ENCODE measurements at places on chromosomes 2 and 18.

GRCh38 chr2:8080063-8080462 is 601.8 kb upstream of the ID2 start:
- DNase-seq = no peak

DNA sequence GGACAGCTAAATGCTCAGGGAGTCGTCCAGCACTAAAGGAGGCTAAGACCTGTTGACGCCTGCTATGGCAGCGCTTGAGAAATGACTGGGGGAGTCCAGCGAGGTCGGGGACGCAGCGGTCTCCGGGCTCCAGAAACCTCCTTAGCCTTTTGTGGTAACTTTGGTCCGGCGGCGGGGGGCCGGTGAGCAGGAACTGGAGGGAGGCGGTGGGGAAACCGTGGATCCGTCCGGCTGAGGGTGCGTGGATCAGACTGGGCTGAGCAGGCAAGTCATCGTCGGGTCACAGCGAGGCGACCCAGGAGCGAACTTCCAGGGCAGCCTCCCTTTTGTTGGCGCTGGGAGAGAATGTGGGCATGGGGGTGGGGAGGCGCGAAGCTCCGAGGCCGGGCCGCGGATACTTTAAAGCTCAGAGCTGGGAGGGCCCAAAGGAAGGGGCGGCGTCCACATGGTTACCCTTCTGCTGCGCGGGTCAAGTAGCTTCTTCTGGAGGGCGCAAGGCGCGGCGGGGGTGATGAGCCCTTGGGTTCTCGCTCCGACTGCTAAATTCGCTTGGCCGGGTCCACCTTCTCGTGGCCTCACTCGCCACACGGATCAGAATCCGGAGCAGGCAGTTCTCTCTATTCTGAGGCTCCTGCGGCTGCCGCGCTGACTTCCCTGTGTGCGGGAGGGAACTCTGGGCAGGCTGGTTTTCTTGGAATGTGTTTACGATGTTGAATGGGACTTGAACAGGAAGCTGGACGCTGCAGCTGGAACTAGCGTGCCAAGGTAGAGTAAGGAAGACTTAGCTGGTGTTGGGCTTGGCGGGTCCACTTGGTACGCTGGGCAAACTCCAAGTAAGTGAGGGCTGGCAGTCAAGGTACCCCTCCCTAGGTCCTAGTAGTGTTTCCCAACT is 920 bp downstream of the GULP1 start:
- peak; percentile 87 for DNase-seq

- peak; percentile 61 for DNase-seq
Observed at GRCh38 chr18:10559553-10560451, 34.0 kb downstream of the NAPG start.

GRCh38 chr2:117470311-117471095 is 344.0 kb upstream of the DDX18 start:
- no peak for DNase-seq

DNA sequence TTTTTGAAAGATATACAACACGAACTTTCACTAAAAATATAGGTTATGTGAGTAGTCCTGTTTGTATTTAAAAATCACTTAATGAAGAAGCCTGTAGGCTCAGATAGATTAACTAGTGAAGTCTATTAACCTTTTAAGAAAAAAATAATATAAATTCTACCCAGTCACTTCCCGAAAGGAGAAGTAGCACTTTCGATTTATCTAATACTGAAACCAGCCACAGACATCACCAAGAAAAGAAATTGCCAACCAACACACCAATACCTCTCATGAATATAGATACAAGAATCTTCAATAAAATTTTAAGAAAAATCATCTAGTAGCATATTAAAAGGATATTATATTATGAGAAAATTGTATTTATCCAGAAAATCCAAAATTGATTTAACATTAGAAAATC is 160.5 kb downstream of the GALNT13 start:
- DNase-seq = no peak

- no peak for DNase-seq
Observed at GRCh38 chr2:236089271-236090026, 78.7 kb downstream of the GBX2 start.

GRCh38 chr2:184215745-184216144 is 382.6 kb upstream of the ZNF804A start:
- DNase-seq = no peak

DNA sequence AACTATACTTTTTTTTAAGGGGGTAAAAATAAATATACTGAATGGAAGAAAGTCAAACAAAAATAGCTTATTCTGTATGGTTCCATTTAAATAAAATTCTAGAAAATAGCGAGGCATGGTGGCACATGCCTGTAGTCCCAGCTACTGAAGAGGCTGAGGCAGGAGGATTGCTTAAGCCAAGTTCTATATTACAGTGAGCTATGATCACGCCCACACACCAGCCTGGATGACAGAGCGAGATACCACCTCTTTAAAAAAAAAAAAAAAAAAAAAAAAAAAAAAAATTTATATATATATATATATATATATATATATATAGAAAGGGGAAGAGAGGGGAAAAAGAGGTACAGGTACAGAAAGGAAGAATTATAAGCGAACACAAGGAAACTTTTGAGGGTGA is 77.7 kb downstream of the MEMO1 start:
- no peak for DNase-seq

- DNase-seq = peak; percentile 46
Observed at GRCh38 chr2:196987649-196988364, 61.3 kb upstream of the PGAP1 start.

DNA sequence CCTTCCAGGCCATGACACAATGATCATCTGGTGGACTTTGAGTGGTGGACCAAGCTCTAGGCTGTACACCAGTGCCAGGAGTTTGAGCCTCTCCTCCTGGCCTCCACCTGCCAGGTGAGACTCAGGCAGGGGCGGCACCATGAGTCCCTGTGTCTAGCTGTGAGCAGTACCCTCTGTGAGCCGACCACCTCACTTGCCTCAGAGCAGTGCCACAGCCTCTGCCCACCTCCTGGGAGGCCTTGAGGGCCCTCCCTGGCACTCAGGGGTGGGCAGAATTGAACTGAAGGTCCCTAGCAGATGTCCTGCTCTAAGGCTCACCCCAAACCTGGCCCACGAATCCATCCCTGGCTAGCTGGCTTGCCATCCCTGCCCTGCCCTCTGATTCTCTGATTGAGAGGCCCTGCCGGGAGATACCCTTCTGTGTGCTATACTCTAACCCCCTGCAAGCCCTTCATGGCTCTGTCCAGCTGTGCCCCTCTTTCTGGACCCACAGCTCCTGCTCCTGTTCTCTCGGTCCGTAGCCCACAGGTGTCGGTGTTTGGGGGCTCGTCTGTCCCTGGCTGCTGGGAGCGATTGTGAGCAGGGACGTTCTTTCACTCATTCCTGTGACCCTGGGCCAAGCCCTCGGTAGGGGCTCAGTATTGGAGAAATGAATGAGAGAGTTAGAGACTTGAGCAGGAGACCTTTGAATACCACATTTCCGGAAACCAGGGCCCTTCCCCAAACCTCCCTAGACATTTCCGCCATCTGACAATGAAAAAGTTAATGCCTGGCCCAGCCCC is 70.0 kb downstream of the INHBB start:
- no peak for DNase-seq

GRCh38 chr2:10336283-10336682 is 33.6 kb downstream of the HPCAL1 start:
- DNase-seq = no peak

- no peak for DNase-seq
Observed at GRCh38 chr2:161204846-161205245, 44.6 kb downstream of the TANK start.

DNA sequence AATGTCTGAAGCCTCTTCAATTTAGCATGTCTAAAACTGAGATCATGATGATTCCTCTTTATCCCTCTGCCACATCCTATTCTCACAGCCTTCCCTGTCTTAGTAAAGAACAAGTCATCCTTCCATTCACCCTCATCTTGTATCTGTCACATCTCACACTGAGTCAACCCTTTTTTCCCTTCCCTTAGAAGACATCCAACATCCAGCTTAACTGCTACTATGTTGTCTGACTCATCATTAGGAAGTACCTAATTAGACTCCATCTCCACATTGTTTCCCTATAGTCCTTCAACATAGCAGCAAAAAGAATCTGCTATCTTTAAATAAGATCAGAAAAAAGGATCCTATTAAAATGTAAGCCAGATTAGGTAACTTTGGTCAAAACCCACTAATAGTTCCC is 85.2 kb upstream of the GRB14 start:
- DNase-seq = no peak

DNA sequence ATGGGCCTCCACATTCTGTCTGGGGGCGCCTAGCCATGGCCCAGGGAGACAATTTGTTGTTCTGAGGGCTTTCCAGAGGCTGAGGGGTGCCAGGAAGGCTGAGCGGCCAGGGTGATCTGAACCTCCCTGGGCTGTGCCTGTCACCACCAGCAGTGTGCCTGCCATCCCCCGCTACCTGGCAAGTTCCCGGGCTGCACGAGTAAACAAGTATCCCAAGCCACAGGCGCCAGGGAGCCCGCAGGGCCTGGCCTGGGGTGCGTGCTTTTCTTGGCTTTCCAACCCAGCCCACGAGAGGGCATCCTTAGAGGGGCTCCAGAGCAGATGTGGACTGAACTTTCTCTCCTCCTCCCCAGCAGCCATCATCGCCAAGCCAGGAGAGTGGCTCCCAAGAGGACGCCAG is 35.1 kb upstream of the B3GNT7 start:
- no peak for DNase-seq

DNA sequence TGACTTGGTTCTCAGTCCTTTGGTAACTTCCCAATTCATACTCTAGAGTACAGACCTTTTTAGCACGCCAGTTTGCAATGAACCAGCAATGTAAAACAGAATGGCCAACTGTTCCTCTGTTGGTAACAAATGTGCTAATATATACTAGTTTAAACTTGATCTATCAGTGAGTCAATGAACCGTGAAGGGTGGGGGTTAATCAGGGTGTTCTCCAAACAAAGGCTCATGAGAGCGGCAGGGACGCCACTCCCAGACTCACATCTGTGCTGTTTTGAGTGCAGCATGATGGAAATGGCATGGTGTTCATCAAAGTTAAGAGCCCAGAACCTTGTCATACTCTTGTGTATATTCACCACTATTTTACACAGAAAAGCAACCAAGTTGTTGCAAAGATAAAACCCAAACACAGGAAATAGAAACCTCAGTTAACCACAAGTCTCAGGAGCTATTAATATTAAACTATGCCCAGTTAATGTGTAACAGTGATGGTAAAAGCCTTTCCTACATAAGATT is 70.3 kb downstream of the CERKL start:
- DNase-seq = no peak

- no peak for DNase-seq
Observed at GRCh38 chr2:238560234-238560633, 133.5 kb downstream of the ASB1 start.

- DNase-seq = no peak
Observed at GRCh38 chr2:135349941-135350340, 181.1 kb downstream of the ZRANB3 start.

- no peak for DNase-seq
Observed at GRCh38 chr2:175687465-175687864, 314.6 kb downstream of the LNPK start.

- DNase-seq = no peak
Observed at GRCh38 chr18:27558388-27559155, 373.5 kb upstream of the CHST9 start.

GRCh38 chr2:30664761-30665358 is 142.4 kb downstream of the CAPN13 start:
- DNase-seq = no peak

DNA sequence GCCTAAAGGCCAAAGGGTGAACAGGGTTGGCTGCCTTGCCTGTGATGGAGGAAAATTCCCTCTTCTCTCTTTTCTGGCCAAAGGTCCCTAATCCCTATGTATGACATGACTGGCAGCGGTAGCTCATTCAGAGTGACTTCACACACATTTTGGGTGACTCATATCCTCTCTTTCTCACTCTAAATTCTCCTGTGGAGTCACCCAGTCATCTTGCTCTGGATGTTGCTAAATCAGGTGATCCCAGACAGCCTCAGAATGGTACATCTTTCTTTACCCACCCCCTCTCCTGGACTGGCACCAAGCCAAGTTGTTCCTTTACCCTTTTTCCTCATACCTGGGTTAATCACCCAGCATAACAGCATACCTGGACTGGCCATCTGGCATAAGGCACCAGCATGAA is 77.2 kb downstream of the NEURL3 start:
- no peak for DNase-seq

GRCh38 chr18:41263956-41264355 is 691.1 kb upstream of the PIK3C3 start:
- DNase-seq = no peak

- DNase-seq = no peak
Observed at GRCh38 chr2:205288686-205289085, 393.6 kb upstream of the NRP2 start.

DNA sequence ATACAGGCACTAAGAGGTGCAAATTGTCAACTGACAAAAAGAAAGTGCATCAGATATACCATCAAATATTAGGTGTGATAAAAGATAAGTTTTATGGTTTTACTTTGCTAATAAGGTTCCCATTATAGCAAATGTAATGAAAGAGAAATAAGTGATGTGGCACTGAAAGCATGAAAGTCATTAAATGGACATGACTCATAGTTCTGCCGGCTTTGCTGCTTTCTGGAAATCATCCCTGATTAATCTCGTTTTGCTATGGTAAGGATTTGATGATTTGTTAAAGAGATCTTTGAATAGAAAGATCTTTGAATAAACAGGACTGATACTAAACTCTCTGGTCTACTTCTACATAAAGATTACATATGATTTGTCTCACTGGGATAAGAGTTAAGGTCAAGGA is 72.7 kb downstream of the CLIP4 start:
- DNase-seq = no peak

DNA sequence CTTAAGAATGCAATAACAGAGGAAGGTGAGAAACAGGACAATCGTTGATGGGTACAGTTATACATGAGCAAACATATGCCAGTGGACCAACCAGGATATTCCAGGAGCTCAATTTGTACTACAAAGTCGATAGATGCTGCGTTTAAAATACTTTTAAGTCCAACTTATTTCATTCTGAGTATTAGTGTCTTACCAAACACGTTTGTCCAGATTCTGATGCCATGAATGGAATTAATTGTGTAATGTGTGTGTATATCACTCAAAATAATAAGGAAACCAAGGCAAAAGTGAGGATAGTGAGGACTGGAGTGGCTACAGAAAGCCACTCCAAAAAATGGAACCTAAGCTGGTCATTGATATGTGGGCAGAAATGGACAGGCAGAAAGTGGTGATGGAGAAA is 332.6 kb downstream of the RIT2 start:
- DNase-seq = no peak

DNA sequence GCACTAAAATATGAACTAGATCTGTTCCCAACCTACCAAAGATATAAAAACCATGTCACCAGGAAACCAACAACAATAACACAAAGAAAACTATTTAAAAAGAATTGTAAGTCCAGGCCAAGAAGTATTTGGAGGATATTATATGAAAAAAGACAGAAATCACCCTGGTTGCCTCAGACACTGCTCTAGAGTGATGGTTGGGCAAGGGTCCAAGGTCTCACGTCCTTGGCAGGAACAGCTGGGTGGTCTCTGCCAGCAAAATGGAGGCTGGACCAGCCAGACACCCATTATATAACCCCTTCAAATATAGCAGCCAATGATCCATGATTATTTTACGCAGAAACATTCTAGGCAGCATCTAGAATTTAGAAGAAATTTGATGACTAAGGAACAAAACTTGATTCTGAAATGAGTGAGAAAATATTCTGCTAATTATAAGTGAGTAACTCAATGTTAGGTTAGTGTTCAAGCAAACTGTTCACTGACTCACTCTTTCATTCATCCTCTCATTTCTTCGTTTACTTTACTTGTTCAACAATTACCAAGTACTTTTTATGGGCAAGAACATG is 35.4 kb downstream of the MRPL35 start:
- DNase-seq = peak; percentile 34

GRCh38 chr2:171706152-171706803 is 19.0 kb downstream of the DYNC1I2 start:
- DNase-seq = no peak
